ENCODE measurements at places on chromosomes 3 and 15.

GRCh38 chr15:68354923-68355322 is 77.0 kb downstream of the ITGA11 start:
- peak; percentile 66 for DNase-seq

DNA sequence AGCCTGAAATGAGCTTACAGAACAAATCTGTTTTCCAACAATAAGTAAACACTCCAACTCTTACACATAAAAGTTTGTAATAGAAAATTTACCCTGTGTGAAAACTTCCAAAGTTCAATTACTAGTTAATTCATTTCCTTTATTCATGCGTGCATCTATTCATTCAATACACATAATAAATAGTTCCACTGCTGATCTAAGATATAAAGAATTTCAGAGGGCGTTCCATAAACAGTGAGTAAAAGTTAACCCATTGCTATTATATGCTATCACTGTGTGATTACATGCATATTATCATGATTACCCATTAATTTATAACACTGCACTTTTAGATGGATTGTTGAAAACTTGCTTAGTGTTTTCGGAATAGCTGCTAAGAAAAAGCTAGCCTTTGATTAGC is 36.2 kb upstream of the CFAP20DC start:
- DNase-seq, result no peak

DNA sequence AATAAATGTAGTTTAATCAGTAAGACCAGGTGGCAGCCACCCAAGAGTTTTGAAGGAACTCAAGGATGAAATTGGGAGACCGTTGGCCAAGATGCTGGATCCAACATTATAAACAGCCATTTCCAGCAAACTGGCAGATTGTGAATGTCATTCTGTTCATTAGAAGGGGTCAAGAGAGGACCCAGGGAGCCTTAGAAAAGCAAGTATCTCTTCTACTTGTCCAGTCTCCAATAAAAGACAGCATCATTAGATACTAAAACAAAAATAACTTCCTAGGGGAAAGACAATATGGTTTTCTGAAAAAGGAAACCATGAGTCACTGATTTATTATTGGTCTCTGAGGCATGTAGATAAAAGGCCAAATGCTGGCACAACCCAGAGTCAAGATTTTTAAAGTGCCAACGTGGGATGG is 67.9 kb downstream of the GADL1 start:
- DNase-seq, result no peak

DNA sequence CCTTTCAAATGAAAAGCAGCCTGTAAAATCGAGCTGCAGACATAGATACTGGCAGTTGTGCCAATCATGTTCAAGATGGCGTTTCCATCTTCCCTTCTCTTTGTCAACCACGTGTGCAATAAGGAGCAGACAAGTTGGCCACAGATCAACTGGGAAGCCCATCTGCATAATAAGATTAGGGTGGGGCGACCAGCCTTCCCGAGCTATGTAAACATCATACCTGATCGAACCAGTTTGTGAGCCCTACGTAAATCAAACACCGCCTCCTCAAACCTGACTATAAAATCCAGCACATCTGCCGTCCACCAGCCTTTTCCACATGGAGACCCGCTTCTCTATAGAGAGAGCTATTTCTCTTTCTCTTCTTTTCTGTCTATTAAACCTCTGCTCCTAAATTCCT is 37.2 kb downstream of the TRIM42 start:
- no peak for DNase-seq

GRCh38 chr3:13009946-13010315 is 63.3 kb downstream of the IQSEC1 start:
- no peak for DNase-seq

- no peak for DNase-seq
These were observed 533.1 kb upstream of the CBLB start for GRCh38 chr3:106401666-106402490.

GRCh38 chr3:74842141-74842540 is 227.7 kb upstream of the CNTN3 start:
- no peak for DNase-seq

- DNase-seq, result no peak
These were observed 18.9 kb upstream of the ST3GAL6 start for GRCh38 chr3:98744283-98744682.

DNA sequence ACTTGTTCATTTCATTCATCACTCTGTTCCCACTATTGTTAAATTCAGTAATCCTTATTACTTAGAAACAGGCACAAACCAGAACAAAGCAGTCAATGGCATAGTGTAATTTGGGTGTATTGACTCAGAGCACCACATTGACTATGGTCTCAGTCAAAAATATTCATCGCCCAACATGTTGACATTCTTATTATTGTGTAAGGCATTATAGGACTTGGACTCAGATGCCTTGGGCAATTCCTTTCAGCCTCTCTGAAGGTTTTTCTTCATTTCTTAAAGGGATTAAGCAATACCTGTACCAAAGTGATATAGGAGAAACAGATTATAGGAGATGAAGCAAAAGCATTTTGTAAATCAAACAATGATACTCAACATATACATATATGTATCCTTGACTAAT is 114.7 kb upstream of the BHLHE40 start:
- DNase-seq, result peak; percentile 20

DNA sequence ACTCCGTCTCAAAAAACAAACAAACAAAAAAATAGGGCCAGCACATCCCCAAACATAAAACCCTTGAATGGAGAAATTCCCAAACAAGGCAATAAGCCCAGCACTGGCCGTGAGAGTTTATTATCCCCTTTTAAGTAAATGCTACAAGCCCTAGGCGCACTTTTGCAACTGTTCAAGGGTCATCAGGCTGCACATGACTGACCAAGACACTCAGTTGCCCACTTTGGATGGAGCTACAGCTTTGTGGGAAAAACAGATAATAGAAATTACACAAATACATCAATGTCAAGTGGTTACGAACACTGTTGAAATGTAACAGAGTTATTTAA is 33.7 kb upstream of the ZNF445 start:
- no peak for DNase-seq

DNA sequence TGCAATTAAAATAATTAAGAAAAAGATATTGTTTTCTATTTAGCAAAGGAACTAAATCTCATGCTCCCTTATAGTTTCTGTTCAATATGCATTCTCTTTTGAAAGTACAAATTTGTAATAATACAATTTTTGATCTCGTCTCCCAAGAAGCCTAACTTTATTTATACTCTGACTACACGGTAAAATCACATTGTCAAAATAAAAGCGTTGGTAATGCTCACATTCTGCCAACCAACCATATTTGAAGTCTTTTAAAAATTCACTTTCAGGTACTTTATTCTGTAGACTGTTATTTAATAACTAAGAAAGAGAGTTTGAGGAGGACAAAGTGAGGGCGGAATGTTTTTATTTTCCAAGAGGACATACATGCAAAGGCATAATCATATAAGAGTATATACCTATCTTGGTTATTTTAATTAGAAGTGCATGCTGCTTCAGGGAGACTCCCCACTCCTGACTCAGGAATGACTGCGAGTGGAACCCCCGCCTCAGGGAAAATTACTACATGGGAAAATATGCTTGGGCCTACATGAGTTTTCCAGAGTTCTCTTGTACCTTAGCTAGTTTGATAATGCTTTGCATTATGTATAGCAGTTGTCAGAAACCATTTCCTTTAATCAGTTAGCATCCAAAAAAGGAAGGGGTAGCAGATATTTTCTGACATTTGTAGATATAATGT is 19.3 kb downstream of the MBNL1 start:
- DNase-seq, result no peak

GRCh38 chr15:27057904-27058645 is 87.1 kb downstream of the GABRG3 start:
- no peak for DNase-seq

DNA sequence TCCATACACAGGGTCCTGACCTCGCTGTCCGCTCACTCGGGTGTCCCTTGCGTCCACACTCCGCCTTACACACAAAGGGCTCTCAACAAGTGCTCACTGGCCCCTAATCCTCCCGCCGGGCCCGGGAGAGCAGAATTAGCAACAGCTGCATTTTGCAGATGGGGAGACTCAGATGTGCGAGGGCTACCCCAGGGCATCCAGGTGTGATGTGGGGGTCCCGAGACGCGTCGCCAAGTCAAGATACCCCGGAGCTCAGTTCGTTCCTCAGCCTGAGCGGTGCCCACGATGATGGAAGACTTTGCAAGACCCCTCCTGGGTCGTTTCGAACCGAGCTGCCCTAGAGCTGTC is 14.9 kb upstream of the WNT7A start:
- DNase-seq, result no peak

- DNase-seq, result no peak
These were observed at the start of gene MGLL for GRCh38 chr3:127822041-127822681. Gene MGLL, minus strand, starts transcription at chr3:127822515. Its CDS starts 197 bp downstream, at chr3:127822318.

- no peak for DNase-seq
These were observed 68.2 kb downstream of the HMCES start for GRCh38 chr3:129346695-129347457.
